MM.1S (cell line): ENCODE measurements at places on chromosomes 4 and X.

DNA sequence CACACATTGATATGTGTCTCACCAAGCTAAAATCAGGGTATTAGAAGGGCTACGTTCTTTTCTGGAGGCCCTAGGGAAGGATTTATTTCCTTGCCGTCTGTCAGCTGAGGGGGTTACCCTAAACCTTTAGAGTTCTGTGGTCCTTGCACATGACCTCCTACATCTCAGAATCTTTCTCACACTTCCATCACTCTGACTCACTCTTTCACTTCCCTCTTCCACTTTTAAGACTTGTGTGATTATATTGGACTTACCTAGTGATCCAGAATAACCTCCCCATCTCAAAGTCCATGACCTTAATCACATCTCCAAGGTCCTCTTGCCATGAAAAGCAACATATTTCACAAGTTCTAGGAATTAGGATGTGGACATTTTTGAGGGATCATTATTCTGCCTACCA, 53.6 kb upstream of the FUNDC1 start:
- no peak for DNase-seq

GRCh38 chr4:144557404-144557803, 88.6 kb upstream of the HHIP start:
- DNase-seq: no peak

GRCh38 chr4:108052558-108053120, 63.0 kb downstream of the HADH start:
- DNase-seq: no peak

GRCh38 chrX:139842326-139843185, 90.3 kb downstream of the ATP11C start:
- DNase-seq: no peak

GRCh38 chr4:14400307-14400706, 602.0 kb upstream of the CPEB2 start:
- DNase-seq: no peak

- DNase-seq: no peak
Observed at GRCh38 chrX:150238632-150239382, 124.3 kb upstream of the MAMLD1 start.

- DNase-seq: peak; percentile 88
Observed at GRCh38 chr4:81069706-81070331, 39.3 kb downstream of the BMP3 start.

- DNase-seq: no peak
Observed at GRCh38 chrX:149939655-149939904, 1.3 kb upstream of the EOLA2 start.

- no peak for DNase-seq
Observed at GRCh38 chr4:164617426-164617825, 136.5 kb upstream of the SMIM31 start.

GRCh38 chrX:20217271-20217670, 49.4 kb downstream of the RPS6KA3 start:
- no peak for DNase-seq

DNA sequence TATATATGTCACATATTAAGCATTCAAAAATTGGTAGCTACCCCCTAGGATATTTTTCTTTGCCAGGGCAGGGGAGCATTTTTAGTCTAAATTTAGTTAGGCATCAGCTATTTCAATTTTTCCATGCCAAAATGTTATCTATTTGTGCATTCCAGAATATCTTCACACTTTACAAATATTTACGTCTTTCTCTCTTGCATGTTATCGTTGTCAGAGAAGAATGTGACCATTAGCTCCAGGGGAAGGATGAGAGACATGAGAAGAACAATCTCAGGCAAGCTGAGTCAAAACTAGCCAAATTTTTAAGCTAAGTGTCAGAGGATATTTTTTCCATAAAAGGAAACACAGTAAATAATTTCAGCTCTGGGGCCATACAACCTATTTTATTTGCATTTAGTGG, 885.0 kb upstream of the EPHA5 start:
- no peak for DNase-seq

- DNase-seq: no peak
Observed at GRCh38 chr4:986879-987623, at the start of gene IDUA. Gene IDUA, plus strand, starts transcription at chr4:987044. Its CDS starts 41 bp downstream, at chr4:987085.

GRCh38 chr4:155960522-155960921, 6.9 kb upstream of the CTSO start:
- DNase-seq: no peak

DNA sequence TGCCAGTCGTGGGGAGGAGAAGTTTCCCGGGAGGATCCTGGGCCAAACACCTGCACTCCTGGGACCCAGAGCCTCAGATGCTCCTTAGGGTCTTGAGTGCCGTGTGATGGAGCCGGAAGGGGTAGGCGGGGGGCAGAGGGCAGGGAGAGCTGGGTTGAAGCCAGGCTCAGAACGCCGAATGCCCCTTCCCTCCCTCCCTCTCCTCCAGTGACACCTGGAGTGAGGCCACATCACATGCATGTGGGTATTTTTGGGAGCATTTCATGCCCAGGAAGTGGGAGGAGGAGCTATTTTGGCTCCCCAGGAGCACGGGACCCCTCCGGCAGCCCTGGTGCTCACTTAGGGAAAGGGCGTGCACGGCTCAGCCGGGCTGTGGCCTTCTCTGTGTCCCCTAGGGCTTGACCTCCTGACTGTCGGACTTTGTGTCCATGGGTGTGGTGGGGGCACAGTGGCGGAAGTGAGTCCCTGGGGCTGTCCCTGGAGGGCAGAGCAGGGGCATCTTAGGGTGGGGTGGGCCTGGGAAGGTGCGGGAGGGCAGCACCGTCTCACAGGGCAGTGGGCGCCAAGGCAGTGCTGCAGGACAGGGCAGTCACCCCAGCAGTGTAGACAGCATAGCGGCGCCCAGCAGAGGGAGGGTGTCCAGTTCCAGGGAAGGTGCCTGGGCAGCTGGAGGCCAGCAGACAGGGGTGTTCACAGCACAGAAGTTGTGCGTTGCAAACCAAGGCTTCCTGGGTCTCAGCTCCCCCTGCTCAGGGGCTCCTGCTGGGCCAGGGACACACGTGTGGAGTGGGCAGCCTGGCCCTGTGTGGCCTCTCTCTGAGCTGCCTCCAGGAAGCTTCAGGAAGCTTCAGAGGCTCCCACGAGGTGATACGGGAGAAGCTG, 4.9 kb upstream of the CPLX1 start:
- DNase-seq: no peak

DNA sequence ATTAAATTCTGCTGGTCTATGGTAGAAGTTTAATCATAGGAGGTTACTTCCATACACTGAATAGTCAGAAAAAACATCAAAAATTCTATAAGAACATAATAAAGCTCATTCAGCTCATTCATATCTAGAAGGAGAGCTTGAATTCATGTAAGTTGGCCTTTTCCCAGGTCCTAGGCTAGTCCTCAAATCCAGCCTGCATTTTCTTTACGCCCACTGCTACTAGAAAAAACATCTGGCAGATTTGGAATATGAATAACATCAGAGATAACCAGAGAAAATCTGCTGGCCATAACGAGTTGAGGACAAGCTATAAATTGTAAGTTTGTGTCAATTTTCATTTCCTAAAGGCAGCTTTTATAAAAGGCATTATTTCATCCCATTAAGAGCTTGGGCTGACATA, 95.5 kb downstream of the MXRA5 start:
- no peak for DNase-seq

DNA sequence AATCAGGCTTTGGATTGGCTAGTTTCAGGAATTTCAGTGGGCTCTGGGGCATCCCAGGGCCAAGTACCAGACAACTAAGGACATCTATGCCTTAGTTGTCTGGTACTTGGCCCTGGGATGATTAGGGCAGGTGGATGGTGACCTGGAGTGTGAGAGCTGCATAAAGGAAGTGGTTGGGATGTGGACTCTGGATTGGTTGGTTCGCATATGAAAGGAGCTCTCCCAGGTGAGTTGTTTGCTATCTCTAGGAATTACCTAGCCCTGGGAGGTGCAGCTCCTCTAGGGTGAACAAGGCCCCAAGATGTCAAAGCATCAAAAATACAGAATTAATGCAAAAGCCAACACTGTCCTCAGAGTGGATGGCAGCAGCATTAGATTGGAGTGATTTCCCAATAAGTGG, 109.6 kb downstream of the NHS start:
- no peak for DNase-seq

DNA sequence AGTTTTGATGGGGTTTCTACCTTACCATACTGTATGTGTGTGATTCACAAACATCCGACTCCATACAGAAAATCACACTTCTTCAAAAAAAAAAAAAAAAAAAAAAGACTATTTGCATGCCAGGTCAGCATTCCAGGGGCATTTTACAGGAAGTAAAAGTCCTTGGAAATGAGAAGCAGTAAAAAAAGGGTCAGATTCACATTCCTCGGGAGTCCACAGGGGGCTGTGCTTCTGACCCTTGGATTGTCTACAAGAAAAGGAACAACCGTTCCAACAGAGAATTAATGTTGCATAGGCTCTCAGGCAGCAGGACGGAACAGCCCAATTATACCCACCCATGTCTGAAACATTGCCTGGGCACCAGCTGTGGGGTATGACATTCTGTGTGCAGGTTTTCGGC, 290.3 kb downstream of the LDB2 start:
- DNase-seq: no peak

DNA sequence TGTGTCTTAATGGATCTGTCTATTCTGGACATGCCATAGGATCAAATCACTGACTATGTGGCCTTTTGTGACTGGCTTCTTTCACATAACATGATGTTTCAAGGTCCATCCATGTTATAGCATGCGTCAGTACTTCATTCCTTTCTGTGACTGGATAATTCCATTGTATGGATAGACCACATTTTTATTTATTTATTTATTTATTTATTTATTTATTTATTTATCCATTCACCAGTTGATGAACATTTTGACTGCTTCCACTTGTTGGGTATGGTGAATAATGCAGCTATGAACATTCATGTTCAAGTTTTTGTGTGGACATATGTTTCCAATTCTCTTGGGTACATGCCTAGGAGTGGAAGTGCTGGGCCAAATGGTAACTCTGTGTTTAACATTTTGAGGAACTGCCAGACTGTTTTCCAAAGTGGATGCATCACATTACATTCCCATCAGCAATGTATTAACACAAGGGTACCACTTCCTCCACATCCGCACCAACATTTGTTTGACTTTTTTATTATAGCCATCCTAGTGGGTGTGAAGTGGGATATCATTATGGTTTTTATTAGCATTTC, 14.0 kb downstream of the RTL5 start:
- no peak for DNase-seq

GRCh38 chrX:45517090-45517973, 316.7 kb upstream of the DIPK2B start:
- no peak for DNase-seq

- DNase-seq: no peak
Observed at GRCh38 chr4:167114416-167114971, 119.8 kb downstream of the SPOCK3 start.
